ENCODE measurements at places on chromosomes 11 and 22. TPM values are rescaled to one million over a fixed set of nuclear protein-coding genes. Genes with fewer than 3 reads are reported as not detected.

Gene OR56A1
- not detected for total RNA-seq

DNA sequence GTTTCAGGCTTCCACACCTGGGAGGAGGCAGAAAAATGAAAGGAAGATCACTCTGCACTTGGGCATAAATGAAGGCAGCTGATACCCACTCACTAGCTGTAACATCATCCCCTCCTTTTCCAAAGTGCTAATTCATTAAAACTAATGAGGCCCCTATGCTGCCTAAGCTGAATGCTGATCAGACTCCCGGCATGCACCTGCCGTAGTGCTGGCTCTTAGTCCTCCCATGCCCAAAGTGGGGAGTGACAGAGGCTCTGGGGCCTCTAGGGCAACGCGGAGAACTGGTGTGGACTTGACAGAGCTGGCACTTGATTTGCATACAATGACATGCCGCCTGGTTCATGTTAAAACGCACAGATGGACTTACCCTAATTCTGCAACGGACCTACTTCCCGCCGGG is 96.5 kb upstream of the NCAM1 start:
- no peak for DNase-seq

GRCh38 chr11:85299258-85299942 is 327.7 kb downstream of the DLG2 start:
- DNase-seq, result no peak

GRCh38 chr11:86287468-86287796 is 14.6 kb upstream of the HIKESHI start:
- DNase-seq, result no peak
